ENCODE measurements at places on chromosomes 3 and 15.

DNA sequence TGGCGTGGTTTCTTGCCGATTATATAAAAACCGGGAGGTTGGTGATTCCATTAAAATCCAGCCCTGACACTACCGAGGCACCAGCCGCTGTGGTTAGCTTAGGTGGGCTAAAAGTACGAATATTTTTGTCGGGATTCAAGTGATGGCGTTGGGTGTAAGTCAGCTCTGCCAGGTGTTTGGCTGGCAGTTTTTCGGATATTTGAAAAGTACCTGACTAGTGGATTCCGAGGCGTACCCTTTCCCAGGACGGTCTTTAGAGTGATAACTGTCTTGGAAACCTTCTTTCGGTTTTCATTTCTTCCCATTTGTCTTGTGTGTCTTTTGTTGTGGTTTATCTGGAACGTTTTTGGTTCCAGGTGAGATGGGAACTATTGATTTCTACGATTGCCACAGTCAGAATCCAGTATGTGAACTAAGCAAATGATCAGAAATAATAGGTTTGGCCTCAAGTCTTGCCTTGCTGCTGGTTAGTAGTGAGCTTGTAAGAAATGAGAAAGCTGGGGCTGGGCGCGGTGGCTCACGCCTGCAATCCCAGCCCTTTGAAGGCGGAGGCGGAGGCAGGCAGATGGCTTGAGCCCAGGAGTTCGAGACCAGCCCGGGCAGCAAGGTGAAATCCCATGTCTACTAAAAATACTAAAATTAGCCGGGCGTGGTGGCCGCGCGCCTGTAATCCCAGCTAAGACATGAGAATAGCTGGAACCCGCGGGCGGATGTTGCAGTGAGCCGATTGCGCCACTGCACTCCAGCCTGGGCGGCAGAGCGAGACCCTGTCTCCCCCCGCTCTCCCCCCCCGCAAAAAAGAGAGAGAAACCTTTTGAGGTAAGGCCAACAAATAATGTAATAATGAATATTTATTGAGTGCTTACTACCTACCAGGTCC, 1.4 kb downstream of the FYTTD1 start:
- peak; percentile 16 for DNase-seq

DNA sequence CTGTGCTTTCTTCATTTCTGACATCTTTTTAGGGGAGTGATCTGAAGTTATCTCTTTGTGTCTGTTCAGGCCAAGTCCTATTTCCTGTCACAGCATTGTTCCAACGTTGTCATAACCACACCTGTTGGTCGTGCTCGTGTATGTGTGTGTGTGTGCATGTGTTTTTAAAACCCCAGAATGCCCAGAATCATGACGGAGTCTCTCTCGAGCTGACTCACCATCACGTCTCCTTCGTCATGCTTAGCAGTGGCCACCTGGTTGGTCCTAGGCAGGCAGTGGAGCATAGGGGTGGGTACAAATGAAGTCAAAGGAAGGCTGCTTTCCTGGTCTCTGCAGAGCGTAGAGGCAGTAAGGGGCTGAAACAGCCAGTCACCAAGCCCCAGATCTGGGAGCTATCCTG, 126.8 kb upstream of the ABHD17C start:
- no peak for DNase-seq

DNA sequence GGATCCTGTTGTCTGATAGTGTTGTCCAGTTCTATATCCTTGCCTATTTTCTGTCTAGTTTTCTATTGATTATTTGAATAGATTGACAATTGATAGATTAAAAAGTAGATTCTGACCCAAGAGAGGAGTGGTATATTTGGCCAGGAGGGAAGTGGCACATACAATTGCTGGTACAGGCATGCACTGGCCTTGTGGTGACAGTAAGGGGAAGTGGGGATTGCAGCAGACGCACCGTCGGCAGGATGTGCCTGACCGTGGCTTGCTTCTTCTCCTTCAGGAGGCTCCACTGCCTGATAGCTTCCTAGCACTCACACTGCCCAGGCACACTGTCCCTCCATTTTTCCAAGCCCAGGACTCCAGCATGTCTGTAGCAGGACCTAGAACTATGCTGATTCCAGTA, 10.5 kb downstream of the GABRG3 start:
- no peak for DNase-seq

DNA sequence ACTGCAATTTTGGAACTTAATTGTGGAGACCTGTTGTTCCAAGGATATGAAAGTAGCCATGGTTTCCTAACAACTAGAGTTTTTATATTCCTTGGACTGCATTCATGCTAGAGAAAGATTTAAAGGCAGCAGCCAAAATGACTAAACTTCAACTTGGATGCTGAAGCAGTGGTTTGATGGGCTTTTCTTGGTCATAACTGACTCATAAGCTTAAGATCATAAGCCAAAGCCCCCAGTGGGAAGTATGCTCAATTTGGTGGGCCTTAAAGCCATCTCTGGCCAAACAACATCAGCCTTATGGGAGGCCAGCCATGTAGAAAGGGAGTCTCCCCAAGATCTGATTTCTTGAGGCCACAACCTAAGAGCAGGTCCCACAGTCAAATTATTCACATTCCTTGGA, 80.2 kb downstream of the ZNF280D start:
- no peak for DNase-seq

GRCh38 chr3:100396967-100397366, 3.9 kb downstream of the TOMM70 start:
- no peak for DNase-seq

GRCh38 chr3:173404156-173404555, 6.6 kb downstream of the NLGN1 start:
- no peak for DNase-seq

DNA sequence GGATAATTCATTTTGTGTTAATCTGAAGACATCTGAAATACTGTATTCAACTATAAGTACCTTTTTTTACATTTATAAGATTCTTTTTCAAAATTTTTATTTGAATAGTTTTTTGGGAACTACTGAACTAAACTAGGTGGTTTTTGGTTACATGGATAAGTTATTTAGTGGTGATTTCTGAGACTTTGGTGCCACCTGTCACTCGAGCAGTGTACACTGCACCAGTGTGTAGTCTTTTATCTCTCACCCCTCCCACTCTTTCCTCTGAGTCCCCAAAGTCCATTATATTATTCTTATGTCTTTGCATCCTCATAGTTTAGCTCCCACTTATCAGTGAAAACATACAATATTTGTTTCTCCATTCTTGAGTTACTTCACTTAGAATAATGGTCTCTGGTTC, 57.6 kb downstream of the CD86 start:
- DNase-seq = no peak

- DNase-seq = no peak
Measured at GRCh38 chr3:65871305-65872141, 167.2 kb downstream of the MAGI1 start.

GRCh38 chr3:150921209-150921608, 16.0 kb upstream of the MINDY4B start:
- DNase-seq = no peak

GRCh38 chr3:183210341-183210740, 42.7 kb upstream of the B3GNT5 start:
- no peak for DNase-seq

DNA sequence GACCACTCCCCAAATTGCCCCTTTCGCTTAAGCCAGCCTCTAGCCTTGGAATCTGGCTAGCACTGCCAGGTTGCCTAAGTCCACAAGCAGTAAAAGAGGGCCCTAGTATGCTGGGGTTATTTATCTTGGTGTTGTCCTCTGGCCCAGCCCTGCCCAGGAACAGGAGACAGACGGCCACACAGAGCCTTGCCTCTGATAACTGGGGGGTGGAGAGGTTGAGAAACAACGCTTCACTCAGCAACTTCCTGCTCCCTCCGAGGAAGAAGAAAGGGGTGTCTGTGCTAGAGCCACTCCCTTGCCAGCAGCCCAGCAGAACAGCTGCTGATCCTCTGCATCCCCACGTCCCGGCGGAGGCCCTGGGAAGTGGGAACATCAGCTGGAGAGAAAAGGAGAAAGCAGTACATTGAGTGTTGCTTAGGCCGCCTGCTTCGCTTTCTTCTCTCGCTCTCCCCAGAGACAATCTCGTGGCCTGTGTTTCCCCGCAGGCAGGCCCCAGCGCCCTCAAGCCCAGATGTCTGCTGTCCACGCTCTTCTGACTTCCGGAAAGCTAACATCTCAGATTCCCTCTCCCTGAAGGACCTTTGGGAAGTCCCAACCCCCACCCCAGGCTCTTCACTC, 22.6 kb upstream of the C3orf70 start:
- DNase-seq = no peak

DNA sequence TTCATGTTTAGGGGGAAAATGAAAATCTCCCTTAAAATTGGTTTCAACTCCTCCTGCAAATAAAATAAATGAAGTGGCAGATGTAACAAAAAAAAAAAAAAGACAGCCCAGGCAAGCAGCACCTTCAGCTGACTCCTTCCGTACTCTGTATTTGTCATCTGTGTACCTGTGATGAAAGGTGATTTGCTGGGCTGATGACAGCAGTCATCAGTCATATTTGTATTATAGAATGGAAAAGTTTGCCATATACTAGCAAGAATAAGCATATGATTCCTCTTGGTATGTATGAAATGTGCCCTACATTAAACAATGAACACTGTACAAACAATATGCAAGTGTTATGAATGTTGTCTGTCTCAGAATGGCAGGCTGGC, 44.1 kb upstream of the WWTR1 start:
- DNase-seq = no peak

DNA sequence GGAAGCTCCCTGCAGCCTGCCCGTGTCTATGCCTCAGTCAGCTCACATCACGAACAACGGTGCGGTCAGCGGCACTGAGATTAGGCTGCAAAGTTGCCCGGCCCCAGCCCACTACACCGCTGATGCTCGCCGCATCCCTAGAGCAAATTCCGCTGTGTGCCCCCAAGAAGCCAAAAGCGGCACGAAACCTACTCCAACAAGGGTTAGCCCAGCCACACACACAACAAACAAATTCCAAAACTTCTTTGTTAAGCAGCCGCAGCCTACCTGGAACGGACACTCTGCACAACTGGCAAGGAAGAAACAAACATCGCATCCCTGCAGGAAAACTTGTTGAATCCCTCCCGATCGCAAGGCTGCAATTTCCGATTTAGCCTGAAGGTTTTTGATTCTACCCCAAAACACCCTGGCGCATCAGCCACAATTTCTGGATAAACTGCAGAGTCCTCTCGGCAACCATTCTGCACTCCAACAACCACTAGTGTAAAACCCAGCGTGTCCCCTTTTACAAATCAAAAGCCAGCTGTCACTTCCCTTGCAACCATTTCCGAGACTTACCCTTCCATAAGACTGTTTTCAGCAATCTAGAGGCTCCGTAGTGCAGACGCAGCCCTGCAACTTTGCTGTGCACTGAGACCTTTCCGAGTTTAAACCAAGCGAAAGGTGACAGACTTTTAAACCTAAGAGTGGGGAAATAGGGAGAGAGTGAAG, 449 bp downstream of the ROBO1 start:
- no peak for DNase-seq

DNA sequence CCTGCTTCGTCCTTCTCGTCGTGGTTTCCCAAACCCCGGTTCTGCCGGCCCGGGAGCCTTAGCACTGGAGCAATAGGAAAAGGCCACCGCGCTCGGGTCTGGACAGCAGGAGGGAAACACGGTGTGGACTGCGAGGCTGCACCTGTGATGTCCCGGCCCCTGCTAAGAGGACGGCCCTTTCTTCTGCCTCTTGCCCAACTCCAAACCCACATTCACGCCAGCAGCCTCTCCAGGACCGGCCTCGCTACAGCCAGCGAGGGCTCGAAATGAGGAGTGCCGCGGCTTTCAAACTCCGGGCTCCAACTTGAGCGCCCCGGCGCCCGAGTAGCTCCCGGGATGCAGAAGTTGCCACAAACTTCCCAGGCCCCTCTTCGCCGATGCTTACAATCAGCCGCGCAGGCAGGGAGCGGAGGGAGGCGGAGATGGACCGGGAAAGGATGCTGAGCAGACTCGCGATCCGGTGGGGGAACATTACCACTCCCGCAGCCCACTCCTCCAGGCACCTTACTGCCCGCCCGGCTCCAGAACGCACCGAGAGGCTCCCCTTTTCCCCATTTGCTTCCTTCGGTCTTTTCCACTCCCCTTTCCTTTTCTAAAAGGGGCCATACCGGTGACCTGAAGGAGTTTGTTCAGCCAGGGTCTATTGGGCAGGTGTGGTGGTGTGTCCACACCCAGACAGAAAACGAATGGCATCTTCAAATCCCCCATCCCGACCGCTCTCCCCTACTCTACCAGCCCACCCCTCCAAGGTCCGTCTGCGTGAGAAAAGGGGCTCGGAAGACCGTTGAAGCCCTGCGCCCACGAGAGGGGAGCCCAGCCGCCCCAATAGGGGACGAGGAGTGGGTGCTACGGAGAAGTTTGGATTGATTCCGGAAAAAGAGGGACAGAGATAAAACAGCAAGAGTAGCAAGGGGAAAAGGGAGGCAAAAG, 18.8 kb upstream of the SATB1 start:
- DNase-seq = no peak

DNA sequence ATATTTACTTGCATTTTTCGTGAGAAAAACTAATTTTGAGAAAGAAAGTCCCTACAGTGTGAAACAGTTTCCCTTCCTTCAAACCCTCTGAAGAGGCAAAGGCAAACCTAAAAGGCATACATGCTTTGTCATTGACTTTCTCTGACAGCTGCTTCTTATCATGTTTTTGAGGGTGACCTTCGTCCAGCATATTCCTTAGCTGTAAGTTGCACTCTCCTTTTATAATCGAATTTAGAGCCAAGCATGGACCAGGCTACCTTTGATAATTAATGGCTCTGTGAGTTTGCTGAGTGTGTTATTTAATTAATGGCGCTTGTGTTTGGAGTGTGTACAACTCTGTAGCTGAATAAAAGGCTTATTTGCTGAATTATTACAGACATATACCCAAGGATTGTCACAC, 684.2 kb upstream of the CFAP20DC start:
- no peak for DNase-seq

GRCh38 chr3:184156522-184156955, 1.4 kb downstream of the DVL3 start:
- DNase-seq = no peak

GRCh38 chr15:68614286-68615035, 35.7 kb downstream of the CORO2B start:
- no peak for DNase-seq

DNA sequence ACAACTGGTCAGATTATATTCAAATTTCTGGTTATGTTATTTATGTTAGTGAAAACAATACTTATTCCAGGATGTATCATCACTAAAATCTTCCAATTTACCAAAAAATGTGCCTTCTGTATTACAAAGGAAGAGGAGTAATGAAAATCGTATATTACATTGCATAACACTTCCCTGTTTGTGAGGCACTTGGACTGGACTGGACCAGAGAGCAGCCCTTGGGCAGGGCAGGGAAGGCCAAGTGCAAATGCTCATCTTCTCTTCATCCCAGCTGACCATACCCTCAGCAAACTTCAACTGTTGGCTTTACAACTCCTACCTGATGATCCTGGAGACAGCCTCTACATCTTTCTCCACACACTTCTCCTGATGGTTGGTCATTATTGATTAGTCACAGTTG, 285.7 kb upstream of the MME start:
- no peak for DNase-seq

- no peak for DNase-seq
Measured at GRCh38 chr15:63943829-63944680, 102.2 kb downstream of the DAPK2 start.

DNA sequence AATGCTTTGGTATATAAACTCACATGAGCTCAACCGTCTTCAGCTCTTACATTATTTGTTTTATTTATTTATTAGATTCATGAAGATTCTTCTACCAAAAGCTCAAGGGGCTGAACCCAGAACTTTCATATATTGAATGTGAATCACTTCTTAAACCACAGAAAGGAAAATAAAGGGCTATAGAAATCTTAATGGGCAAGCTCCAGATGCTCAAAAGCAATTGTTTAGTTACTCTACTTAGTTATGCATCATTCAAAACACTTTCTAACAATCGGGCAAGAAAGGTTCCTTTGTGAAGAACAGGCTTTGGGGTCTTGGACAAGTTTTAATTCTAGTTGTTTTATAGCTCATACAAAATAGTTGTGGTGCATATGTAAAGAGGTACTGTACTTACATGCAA, 380.2 kb downstream of the TIGIT start:
- no peak for DNase-seq

Data from CD4-positive, alpha-beta T cell (primary cell).